ENCODE measurements at places on chromosomes 6 and 20.

DNA sequence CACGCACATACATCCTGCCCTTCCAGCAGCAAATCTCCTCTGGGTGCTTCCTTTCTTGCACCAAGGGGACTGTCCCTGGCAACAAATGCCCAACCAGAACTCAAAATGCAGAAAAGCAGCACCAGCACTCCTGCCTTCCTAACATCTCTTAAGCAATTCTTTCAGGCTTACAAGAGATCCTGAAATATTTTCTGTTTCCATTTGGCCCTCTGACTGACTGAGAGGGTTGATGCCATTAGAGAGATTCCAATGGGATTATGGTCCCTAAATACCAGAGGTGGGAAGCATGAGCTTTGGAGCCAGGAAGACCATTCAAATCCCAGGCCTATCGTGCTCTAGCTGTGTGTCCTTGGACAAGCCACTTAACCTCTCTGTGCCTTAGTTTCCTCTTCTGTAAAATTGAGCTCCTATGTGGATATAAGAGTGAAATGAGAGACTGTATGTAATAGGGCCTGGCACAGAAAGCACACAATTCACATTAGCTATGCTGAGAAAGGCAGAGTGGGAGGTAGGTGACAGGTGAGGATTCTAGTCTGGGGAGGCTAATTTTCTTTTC, 56.8 kb downstream of the PRDM1 start:
- no peak for DNase-seq

GRCh38 chr6:26400626-26401025, 1.4 kb upstream of the BTN3A1 start:
- DNase-seq = no peak

- DNase-seq = no peak
Measured at GRCh38 chr6:140156131-140156530, 781.7 kb upstream of the CITED2 start.

DNA sequence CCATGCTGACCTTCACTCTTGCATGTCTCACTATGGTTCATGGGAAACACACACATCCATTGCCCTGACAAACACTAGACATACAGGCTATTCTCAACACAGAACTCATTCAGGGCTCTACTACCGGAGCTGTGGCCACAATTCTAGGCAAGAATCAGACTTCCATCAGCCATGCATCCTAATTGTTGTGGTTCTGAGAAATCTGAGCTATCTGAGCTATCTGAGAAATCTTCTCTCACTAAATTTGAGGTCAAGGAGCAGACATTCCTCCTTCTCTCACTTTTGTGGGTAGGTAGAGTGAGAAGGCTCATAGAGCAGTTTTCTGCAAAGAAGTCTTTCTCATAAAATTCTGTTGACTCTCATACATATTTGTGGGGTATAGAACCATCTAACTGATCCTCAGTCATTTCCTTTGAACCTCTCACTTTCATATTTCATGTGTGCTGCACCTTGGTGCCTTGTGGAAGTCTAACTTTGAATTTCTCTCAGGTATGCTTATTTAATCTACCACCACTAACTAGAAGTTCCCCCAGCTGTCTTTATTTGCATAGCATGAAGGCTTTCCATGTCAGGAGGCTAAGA, 43.6 kb downstream of the ADGRF1 start:
- DNase-seq = no peak

DNA sequence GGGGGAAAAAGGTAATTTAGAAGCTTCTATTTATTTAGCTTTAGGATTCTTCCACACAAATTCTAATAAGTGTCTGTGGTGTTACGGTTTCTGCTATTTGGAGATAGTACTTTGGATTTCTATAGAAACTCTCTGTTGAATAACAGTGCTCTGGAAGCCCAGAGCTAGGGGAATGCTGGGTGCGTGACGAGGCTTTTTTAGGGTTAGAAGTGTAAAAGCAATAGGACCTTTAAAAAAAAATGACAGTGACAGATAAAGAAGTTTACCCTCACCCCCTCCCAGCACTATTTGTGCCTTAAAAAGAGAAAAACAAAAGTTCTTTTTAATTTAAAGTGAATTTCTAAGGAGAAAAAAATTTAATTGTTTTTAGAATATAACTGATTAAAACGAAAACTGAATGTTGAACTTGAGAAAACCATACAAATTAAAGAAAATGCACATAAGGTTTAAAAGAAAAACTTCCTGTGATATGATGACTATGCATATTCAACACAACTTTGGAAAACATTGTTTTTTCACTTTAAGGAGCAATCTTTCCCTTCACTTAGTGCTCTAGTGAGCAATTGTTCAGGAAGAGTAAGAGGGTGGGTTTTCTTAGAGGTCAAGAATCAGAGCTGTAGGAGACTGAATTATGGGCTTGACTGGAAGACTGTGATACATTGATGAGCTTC, 89.6 kb upstream of the RIPOR2 start:
- DNase-seq = no peak

- DNase-seq = no peak
Measured at GRCh38 chr6:28750926-28751458, 172.8 kb downstream of the TRIM27 start.

DNA sequence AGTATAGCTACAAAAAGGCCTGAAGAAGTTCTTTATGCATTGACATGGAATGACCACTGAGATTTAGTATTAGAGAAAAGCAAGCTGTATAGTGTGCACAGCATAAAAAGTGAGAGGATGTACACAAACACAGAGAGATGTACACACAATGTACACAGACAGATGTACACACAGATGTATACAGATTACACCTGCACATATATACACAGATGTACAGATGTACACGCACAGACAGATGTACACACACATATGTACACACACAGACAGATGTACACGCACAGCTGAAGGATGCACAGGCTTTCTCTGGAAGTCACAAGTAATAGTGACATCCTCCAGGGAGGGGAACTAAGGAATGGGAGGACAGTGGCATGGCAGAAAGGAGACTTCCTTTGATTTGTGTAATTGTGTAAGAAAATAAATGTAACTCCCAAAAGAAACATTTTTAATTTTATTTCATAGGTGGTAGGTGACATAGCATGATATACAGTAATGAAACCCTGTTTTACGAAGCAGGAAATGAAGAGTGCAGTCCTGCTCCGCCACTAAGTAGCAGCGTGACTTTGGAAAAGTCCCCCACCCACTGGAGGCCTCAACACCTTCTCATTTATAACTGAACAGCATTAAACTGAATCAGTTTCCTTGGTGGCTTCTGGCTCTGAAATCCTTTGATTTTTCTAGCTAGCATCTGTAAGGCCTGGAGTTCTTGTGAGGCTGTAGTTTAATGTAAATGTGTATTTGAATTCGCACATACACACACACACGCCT, 14.1 kb downstream of the NFATC2 start:
- DNase-seq = no peak

GRCh38 chr20:8260837-8261251, 128.8 kb downstream of the PLCB1 start:
- no peak for DNase-seq

DNA sequence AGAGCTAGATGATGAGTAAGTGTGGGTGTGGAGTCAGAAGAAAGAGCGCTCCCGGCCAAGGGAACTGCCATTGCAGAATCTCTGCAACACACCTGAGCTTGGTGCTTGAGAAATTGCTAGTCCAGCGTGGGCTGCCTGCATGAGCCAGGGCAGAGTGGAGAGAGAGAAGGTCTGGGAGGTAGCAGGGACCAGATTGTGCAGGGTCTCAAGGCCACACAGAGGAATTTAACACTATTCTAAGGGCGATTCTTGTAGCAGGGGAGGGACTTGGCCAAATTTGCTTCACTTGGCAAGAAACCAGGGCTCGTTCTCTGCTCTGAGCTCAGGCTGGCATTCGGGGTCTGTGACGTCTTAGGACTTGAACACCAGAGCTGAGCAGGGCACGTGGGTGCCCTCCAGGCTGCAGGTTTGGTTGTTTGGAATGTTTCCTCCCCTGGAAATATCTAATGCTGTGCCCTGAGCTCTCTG, 53.5 kb downstream of the BCAS4 start:
- DNase-seq = peak; percentile 2

DNA sequence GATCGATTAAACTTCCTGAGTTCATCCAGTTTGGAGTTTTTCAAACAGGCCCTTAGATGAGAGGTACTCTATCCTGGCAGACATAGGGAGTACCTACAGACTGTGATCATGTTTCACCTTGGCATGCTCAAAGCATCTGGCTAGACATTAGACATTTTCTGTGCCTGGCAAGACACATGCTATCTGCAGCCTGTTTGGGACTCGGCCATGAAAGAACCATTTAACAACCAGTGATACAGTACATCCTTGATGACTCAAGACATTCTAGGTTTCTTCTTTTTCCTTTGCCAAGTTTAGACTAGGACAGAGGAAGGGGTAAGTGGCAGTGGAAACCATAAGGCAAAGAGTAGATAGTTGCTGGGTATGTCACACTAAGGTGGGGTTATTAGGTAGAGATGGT, 15.4 kb upstream of the PAQR8 start:
- DNase-seq = no peak

GRCh38 chr20:50789968-50790650, 4.8 kb upstream of the BCAS4 start:
- no peak for DNase-seq

DNA sequence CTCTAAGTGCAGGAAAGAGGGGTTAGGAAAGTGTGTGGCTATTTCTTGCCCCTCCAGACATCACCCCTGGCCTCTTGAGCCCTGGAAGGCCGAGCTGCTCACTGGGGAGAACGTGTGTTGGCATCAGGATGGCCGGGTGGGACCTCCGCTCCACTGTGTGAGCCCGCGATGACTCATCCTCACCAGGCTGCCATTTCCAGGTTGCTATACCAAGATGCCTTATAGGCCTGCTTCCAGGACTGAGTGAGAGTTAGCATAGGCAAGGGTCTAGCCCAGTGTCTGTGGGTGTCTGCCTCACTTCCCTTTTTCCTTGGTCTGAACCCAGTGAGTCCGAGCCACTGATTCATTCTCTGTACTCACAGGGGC, 105.0 kb downstream of the MRPL14 start:
- no peak for DNase-seq

DNA sequence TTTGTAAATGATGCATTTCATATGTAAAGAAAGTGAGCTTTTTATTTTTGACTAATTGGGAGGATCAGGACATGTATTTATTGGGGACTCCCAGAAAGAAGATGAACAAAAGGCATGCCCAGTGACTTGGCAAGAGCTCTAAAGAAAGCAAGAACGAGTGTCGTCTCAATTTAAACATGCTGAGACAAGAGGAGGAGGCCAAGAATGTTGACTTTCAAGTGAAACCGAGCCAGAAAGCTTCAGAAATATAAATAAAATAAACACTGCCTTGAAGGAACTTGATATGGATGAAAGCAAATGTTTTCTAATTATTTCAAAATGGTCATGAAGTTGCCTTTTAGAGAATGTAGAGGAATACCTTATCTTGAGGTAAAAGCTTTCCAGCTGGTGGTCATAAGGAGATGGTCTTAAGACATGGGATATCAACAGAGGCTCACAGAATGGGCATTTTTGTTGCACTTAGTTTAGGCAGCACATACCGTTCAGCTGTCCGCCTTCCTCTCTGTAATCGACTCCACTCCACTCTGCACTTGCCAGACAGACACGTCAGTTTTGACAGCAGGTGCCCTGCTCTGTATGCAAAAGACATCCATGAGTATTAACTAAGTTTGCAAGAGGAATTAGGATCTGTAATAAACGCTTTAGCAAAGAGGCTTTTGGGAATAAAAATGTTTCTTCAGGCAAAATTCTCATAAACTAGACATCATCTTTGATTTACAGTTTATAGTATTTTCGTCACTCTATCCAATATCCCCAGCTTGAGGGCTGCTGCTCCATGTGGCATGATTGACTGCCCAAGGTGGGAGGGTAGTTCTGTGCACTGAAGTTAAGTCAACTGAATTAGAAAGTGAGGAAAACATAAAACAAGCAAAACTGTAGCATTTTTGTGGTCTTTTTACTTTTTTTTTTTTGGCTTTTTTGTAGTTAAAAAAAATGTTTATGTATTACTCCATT, 613.1 kb downstream of the PKHD1 start:
- DNase-seq = no peak

- DNase-seq = no peak
Measured at GRCh38 chr20:60977901-60978300, 274.2 kb upstream of the CDH4 start.

GRCh38 chr6:40899684-40900155, 139.3 kb downstream of the UNC5CL start:
- DNase-seq = no peak

DNA sequence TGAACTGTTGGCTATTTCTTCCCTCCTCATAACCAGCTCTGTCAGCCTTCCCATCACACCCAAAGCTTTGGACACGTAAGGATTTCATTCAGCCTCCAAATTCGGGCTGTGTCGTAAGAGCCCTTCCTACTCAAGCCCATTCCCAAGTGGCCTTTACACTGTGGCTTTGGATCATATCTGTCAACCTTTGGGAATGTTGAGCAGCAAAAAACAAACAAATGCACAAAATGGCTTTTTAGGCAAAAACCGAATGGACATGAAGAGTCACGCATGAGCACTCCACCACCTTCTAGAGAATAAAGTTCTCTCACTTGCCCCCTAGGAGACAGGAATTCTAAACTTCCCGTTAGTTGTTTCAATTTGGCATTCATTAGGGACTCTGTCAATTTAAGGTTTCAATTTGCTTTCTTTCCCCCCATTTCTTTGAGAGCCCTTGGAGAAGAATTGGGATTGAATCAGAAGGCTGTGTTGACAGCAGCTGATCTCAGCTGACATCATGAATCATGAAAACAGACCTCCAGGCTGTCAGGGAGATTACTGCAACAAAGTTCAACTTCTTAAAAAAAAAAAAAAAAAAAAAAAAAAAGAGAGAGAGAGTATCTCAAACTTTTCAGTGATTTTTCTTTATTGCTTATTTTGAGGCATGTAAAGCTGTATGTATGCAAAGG, 110.3 kb downstream of the BCAS1 start:
- no peak for DNase-seq

DNA sequence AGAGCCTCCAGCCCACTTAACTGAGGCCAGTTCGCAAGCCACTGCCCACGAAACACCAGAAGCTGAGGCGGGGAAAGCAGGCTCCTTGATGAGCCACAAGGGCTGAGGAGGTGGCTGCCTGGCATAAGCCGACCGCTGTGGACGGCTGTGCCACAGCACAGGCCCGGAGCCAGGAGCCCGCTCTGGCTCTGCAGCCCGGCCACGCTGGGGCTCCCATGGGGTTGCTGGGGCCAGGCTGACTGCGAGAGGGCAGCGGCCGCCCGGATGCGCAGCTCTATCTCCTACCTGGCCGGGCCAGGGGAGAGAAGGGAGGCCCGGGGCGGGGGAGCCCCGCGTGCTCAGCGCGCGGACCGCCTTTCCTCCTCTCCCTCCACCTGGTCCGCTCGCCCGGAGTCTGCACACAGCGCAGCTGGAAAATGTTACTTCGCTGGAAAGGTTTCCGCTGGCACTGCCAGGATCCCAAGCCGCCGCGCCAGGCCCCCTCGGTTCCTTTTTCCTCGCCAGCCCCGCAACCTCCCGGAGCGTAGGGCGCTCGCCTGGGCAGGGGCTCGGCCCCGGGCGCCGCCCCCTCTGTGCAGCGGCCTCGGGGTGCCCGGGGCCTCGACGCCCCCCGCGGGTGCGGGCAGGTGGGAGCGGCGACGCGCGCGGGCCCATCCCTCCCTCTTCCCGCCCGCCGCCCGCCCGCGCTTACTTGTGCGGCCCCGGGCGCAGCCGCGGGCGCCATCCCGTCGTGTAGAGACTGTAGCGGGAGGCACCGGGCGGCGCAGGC, 657 bp downstream of the EMILIN3 start:
- DNase-seq = no peak
